Uterus (tissue), 4 donors: ENCODE measurements at places on chromosomes 1 and 21.

GRCh38 chr1:236100799-236101198, 35.9 kb upstream of the NID1 start:
- DNase-seq: no peak

DNA sequence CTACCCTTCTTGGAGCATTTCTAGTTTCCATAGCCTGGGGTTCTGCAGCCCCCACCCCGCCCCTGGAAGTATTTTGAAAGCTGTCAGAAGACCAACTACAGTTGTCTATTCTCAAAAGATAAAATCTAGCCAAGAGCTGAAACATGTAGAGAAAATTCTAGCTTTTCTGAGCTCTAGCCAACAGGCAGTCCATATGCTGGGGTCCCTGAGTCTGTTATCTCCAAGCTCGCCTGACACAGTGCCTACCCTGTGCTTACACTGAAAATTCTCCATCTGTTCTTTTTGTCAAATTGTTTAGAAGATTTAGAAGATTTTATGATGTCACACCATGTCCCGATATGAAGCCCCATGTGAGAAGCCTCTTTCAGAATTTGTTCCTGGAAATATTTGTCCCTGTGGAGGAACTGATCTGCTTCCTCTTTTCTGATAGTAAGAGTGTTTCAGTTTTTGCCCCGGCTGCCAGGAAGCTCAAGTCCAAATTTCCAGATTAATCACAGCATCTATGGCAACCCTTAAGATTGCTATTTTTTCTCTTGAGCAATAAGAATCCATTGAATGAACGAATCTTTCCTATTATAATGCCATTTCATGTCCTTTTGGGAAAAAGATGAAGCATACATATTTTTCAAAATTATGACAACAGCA, 23.7 kb upstream of the CSF3R start:
- no peak for DNase-seq

- DNase-seq: no peak
Observed at GRCh38 chr1:208006258-208006920, 95.5 kb upstream of the CD34 start.

DNA sequence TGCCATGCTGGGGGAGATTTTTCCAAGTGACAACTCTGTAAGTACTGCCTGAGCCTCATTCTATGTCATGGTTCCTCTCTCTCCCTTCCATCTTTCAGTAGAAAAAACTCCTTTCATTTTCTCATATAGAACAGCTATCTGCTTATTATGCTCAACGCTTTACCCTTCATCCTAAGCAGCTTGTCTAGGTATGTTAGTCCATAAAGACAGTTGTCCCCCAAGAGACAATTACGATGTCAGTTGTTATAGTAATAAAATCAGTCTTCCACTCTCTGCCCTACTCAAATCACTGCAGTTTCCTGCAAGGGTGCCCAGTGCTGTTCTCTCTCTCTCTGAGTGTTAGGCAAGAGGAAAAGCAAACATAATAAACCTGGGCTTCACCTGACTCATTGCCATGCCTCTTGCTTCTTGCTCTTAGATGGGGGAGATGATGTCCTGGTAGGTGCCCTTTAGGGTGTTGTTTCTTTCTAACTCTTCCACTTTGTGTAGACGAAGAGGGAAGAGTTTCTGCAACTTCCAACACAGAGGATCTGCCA, 59.4 kb downstream of the PAPPA2 start:
- no peak for DNase-seq

GRCh38 chr1:198560161-198560560, 19.7 kb upstream of the ATP6V1G3 start:
- DNase-seq: no peak
